ENCODE measurements at places on chromosomes 11 and 22. TPM values are rescaled to one million over a fixed set of nuclear protein-coding genes. Genes with fewer than 3 reads are reported as not detected.
A peak's percentile ranks its signal among the peaks of the same experiment; 100 is the strongest.

- no peak for DNase-seq
Measured at GRCh38 chr11:20132667-20133039, 27.6 kb downstream of the DBX1 start.

Gene OLFML1
- 6.5 TPM for total RNA-seq

Gene AIFM3
- total RNA-seq: 0.67 TPM

GRCh38 chr11:14927146-14927545 lies 35.1 kb upstream of the CYP2R1 start:
- DNase-seq: no peak

GRCh38 chr11:115677190-115677589 lies 173.0 kb upstream of the CADM1 start:
- DNase-seq: no peak

Gene SYTL2
- total RNA-seq: 4.0 TPM

DNA sequence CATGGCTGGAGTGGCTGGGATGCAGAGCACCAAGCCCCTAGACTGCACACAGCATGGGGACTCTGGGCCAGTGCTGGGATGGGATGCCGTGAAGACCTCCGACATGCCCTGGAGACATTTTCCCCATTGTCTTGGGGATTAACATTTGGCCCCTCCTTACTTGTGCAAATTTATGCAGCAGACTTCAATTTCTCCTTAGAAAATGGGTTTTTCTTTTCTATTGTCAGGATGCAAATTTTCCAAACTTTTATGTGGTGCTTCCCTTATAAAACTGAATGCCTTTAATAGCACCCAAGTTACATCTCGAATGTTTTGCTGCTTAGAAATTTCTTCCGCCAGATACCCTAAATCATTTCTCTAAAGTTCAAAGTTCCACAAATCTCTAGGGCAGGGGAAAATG lies 29.2 kb downstream of the RSF1 start:
- DNase-seq: no peak

DNA sequence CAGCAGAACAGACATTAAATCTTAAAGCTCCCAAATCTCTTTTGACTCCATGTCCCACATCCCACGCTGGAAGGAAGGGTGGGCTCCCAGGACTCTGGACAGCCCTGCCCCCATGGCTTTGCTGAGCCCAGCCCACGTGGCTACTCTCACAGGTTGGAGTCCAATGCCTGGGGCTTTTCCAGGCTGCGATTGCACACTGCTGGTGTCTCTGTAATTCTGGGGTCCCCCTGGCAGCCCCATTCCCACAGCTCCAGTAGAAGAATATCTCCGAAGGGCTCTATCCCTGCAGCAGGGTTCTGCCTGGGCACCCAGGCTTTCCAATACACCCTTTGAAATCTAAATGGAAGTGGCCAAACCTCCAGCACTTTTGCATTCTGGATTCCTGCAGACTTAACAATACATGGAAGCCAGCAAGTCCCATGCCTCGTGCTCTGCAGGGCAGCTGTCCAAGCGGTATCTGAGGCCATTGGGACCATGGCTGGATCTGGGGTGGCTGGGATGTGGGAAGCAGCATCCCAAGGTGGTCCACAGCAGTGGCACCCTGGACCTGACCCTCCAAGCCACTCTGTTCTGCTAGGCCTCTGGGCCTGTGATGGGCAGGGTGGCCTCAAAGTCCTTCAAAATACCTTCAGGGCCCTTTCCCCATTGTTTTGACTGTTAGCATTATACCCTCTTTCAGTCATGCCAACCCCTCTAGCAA lies 47.9 kb upstream of the TH start:
- no peak for DNase-seq

- no peak for DNase-seq
Measured at GRCh38 chr11:85118151-85118550, 509.0 kb downstream of the DLG2 start.

- peak; percentile 86 for DNase-seq
Measured at GRCh38 chr11:72041364-72042063, 38.8 kb downstream of the NUMA1 start.

DNA sequence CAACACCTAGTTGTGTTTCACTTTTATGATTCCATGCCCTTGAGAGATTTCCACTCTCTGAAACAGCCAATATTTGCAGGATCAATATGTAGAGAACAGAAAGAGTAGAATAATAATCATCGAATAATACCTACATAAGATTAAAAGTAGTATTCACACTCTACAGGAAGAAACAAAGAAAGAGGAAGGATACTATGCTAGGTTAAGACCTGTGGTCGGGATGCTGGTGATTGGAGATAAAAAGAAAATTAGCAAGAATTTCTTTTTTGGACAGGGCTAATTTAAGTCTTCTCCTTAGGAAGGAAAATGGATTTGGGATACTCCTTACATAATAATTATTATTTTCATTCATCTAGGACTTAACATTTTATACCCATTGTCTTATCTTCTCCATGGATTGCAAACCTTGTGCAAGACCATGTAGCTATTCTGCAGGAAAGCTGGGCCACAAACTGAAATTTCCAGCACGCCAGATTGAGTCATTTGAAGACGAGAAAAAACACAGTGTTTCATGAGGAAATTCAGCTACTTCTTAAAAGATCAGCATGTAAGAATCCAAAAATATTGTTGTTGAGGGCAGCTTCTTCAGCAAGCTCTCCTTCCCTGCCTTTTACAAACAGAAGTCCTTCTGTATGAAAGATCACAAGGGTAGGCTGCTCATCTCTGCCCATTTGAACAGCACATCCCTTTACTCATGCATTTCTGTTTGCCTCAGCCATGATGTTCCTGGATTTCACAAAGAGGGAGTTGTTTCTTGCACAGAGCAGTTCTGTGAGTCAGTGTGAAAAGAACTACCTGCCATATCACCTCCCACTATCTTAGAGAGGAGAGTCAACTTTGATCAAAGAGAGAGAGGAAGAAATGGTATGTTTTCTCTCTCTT lies 90.7 kb downstream of the FAM76B start:
- no peak for DNase-seq

GRCh38 chr11:110311783-110312579 lies 15.6 kb upstream of the RDX start:
- no peak for DNase-seq
